BJ (cell line): ENCODE measurements at places on chromosomes 1 and 21.
A peak's percentile ranks its signal among the peaks of the same experiment; 100 is the strongest.

GRCh38 chr1:11595285-11595684 lies 58.9 kb downstream of the FBXO2 start:
- DNase-seq = no peak

- peak; percentile 81 for DNase-seq
These were observed 259.2 kb downstream of the FMN2 start for GRCh38 chr1:240350910-240351331.

GRCh38 chr1:183546427-183546826 lies 43.8 kb downstream of the NCF2 start:
- no peak for DNase-seq

DNA sequence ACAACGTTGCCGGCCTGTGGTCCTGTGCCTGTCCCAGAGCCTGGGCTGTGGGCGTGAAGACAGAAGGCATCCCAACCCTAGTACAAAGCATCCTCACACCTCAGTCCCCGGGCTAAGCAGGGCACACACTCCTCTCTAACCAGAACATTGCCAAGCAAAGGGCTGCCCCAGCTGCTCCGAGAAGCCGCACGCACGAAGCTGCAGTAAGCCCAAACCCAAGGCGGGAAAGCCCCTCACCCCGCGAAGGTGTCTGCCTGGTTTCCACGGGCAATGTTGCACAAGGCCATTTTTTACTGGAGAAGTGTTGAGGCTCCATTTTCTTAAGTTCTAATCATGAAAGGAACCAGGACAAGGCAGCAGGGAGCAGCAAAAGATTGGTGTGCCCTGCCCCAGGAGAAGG lies 519.0 kb downstream of the NPHP4 start:
- DNase-seq = no peak

DNA sequence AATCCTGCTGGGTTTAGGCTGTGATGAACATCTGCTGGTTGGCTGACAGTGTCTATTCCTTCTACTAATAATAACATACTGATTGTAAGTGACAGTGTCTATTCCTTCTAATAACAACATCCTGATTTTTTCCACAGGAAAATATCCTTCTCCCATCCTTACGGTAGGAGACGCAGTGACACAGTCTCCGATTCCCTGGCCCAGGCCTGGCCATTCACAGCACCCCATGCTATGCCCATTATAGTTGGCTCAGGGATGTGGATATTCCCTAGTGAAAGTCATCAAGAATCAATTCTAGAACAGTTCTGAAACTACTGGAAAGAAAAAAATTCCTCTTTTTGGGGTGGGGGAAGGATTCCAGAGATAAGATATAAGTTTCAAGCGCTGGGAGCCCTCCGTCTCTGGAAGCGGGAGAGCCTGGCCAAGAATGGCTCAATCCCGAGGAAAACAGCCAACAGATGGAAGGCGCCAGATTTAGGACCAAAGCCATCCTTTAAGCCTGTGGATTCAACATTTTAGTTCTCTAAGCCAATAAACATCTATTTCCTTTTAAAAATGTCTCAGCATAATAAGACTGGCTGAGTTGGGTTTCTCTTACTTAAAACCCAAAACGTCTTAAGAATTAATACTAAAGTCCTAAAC lies 88.6 kb downstream of the GPATCH2 start:
- DNase-seq = no peak
